ENCODE measurements at places on chromosomes 5 and 9. TPM values are rescaled to one million over a fixed set of nuclear protein-coding genes. Genes with fewer than 3 reads are reported as not detected.

TMEM215 gene
- total RNA-seq: not detected

MGAT4B gene
- total RNA-seq: 101 TPM

FOXD4L3 gene
- total RNA-seq: not detected

IFNA2 gene
- not detected for total RNA-seq

AK3 gene
- 75.3 TPM for total RNA-seq

ADAMTSL2 gene
- total RNA-seq: under 0.01 TPM

BICD2 gene
- total RNA-seq: 38.3 TPM

AFAP1L1 gene
- 1.9 TPM for total RNA-seq

NTRK2 gene
- 0.26 TPM for total RNA-seq

OLFML2A gene
- 5.7 TPM for total RNA-seq

MYMK gene
- not detected for total RNA-seq

SOX30 gene
- not detected for total RNA-seq

CD72 gene
- total RNA-seq: 1.9 TPM

SCGB3A2 gene
- total RNA-seq: not detected

ZNG1C gene
- total RNA-seq: 22.1 TPM

TUSC1 gene
- total RNA-seq: 3.8 TPM

SV2C gene
- not detected for total RNA-seq

SLC6A7 gene
- not detected for total RNA-seq
